Aortic smooth muscle cell (primary cell): ENCODE measurements at places on chromosomes 5 and 9. TPM values are rescaled to one million over a fixed set of nuclear protein-coding genes. Genes with fewer than 3 reads are reported as not detected.

KCNIP1 gene
- total RNA-seq, result not detected in 2 replicates

PCA3 gene
- 0.12 and 0.26 TPM in 2 replicates for total RNA-seq

SPATA31A3 gene
- not detected in 2 replicates for total RNA-seq

PCDHB7 gene
- 0.79 and 1.1 TPM in 2 replicates for total RNA-seq

FAM153A gene
- total RNA-seq, result not detected in 2 replicates
